ENCODE measurements at places on chromosomes 1 and 21.
A peak's percentile ranks its signal among the peaks of the same experiment; 100 is the strongest.

DNA sequence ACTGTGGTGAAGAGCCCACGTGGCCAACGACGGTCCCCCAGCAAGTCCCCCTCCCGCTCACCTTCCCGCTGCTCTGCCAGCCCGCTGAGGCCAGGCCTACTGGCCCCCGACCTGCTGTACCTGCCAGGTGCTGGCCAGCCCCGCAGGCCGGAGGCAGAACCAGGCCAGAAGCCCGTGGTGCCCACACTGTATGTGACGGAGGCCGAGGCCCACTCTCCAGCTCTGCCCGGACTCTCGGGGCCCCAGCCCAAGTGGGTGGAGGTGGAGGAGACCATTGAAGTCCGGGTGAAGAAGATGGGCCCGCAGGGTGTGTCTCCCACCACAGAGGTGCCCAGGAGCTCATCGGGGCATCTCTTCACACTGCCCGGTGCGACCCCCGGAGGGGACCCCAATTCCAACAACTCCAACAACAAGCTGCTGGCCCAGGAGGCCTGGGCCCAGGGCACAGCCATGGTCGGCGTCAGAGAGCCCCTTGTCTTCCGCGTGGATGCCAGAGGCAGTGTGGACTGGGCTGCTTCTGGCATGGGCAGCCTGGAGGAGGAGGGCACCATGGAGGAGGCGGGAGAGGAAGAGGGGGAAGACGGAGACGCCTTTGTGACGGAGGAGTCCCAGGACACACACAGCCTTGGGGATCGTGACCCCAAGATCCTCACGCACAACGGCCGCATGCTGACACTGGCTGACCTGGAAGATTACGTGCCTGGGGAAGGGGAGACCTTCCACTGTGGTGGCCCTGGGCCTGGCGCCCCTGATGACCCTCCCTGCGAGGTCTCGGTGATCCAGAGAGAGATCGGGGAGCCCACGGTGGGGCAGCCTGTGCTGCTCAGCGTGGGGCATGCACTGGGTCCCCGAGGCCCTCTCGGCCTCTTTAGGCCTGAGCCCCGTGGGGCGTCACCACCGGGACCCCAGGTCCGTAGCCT lies 46.8 kb downstream of the TRIM11 start:
- no peak for DNase-seq

GRCh38 chr1:53084589-53084971 lies 22.6 kb downstream of the PODN start:
- no peak for DNase-seq

GRCh38 chr1:228184152-228184551 lies 18.5 kb downstream of the IBA57 start:
- no peak for DNase-seq

DNA sequence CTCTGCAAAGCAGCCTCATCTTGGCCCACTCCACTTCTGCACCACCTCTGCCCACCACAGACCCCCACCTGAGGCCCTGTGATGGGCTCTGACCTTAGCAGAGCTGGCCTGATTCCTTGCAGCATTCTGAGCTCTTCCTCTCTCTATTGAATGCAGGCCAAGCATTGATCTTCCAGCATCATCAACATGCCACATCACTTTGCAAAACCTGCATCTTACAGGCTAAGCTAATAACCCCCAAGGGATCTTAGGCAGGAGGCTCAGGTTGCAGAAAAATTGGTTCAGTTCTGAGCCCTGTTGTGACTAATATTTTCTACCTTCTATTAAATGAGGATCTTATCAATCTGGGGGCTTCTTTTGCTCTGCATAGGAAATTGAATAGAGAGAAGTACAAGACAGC lies 78.7 kb downstream of the ATP1A1 start:
- no peak for DNase-seq

DNA sequence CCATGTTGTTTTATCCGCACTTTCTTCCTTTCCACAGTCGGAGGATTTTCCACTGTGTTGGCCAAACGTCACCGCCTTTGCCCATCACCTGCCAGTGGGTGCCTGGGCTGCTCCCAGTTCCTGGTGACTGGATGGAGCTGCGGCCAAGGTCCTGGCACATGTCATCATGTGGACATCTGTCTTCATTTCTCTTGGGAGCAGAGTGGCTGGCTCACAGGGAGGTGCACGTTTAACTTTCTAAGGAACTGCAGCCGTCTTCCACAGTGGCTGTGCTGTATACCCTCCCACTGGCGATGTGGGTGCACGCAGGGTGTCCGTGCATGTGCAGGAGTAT lies 19.5 kb upstream of the RNF223 start:
- DNase-seq, result no peak

GRCh38 chr21:25939396-25939761 lies 204.6 kb downstream of the GABPA start:
- DNase-seq, result no peak

- no peak for DNase-seq
Observed at GRCh38 chr1:12556957-12557935, 60.8 kb downstream of the DHRS3 start.

DNA sequence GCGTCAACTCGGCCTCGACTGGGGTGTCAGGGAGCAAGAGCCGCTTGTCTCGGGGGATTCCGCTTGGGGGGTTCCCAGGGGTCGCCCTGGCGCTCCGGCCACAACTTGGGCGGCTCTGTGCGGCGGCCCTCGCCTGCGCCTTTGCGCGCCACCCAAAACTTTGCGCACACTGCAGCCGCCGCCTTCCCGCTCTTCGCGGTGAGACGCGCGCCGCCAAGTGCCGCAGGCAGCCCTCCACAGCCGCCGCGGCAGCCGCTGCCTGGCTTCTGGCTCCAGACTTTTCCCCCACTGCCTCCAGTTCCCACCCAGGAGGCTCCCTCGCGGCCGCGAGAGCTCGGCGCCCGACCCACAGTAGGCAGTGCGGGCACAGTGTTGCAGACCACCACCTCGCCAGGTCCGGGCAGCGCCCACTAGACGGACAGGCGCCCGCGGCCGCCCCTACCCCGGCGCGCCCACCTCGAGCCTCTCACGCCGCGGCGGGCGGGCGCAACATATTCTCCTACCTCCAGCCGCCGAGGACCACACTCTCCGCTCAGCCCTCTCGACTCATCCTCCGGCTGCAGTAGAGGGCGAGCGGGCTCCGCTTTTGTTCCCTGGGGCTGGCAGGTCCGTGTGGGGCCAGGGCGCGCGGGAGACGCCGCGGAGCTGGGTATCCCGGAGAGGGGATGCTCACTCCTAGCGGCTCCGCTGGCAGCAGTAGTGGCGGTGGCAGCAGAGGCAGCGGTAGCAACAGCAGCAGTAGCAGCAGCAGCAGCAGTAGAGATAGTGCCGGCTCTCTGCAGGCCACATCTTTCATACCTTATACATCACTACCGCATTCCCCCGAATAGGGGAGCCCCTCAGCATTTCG lies 296.6 kb downstream of the OMA1 start:
- peak; percentile 22 for DNase-seq

GRCh38 chr1:69673321-69673720 lies 105.6 kb downstream of the LRRC7 start:
- no peak for DNase-seq

DNA sequence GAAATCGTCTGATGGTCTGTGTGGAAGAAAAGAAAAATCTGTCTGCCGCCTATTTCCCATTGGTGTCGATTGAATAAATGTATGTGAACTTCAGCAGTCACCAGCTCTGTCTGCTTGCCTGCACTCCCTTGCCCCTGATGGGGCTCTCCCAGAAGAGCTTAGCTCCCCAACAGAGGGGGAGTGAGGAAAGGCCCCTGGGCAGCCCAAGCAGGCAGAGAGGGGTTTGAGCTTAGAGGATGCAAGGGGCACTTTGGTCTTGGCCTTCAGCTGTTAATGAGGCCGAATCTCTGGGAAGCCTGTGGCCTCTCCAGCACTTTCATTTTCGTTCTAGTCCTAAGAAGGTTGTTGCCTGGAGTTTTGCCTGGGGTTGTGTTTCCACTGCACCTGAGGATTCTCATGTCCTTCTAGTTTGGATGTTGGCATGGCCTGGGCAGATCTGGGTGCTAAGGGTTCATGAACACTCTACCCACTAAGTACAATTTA lies 2.8 kb downstream of the FOXD2 start:
- DNase-seq, result no peak

- DNase-seq, result no peak
Observed at GRCh38 chr21:43323244-43324005, 103.5 kb downstream of the SIK1 start.

- DNase-seq, result peak; percentile 12
Observed at GRCh38 chr1:192158181-192158580, at the start of gene RGS18. TSS of gene RGS18 (plus strand) at chr1:192158462. CDS start at chr1:192158638, 176 bp downstream.

DNA sequence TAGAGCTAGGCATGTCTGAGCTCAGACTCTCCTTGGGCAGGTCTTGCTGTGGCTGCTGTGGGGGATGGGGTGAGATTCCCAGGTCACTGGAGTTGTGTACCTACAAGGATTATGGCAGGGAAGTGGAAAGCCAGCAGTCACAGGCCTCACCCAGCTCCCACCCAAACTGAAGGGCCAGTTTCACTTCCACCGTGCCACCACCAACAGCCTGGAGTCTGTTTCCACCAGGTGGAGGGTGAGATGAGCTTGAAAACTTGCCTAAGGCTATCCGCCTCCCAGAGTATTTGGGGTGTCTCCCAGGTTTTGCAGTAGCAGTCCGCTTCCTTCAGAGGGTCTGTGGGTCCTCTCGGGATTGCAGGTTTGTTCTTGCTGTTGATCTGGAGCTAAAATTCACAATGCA lies 327.7 kb downstream of the PTPRC start:
- DNase-seq, result no peak

GRCh38 chr1:89279011-89279466 lies 6.4 kb upstream of the GBP5 start:
- DNase-seq, result no peak

DNA sequence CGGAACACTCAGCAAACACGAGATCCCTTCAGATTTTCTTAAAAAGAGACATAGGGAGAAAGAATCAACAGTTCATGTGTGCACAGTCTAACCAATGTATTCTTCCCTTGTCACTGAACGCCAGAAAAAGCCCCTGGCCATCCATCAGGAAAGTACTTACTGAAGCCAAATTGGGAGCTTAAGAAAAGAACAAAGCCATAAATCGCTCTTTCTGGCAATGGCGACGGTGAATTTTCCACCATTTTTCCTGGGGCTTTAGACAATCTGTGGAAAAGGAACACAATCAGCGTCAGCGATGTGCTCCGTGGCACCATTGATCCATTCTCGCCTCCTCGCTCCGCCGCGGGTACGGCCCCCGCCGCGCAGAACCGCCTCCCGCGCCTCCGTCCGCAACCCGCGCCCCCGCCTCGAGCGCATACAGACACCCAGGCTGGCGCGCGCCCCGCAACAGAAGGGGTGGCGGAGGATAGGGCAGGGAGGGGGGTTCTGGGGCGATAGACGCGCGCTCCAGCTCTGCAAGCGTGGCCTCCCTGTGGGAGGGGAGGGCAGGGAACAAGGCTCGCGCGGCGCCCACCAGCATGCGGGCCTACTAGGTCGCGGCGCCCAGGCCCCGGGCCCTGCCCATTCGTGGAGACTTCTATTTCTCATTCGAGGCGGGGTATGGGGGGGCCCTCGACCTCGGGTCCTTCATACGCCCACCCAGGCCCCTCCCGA lies 440 bp downstream of the PIGP start:
- no peak for DNase-seq

DNA sequence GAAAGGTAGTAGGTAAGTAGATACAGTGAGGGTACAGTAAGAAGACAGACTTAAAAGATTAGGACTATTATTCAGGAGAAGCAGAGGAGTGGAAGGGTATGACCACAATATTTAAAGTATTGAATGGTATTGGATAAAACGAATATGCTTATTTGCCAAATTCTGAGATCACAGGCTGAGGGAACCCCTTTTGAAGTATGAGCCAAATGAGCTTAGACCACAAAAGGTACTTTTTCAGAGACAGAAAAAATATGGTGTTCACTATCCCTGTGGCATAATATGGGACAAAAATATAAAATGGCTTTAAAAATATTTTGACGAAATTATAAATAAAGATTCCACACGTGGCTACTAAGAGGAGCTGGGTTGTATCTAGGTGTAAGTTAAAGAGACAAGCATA lies 880 bp upstream of the MTF2 start:
- DNase-seq, result no peak

DNA sequence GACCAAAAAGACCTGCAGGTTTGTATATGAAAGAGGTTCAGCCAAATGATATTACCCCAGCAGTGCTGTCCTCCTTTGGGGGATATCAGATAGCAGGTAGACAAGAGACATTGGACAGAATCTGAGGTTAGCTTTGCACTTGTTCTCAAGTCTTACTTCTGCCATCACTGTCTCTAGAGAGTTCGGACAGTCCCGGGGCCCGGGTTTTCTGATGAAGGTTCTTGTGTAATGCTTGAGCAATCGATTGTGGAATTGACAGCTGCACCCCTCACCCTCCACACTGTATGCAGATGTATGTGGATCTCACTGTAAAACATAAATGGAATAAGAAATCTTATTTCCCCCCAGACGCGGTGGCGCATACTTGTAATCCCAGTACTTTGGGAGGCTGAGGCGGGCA lies 56.2 kb upstream of the MORC3 start:
- no peak for DNase-seq

DNA sequence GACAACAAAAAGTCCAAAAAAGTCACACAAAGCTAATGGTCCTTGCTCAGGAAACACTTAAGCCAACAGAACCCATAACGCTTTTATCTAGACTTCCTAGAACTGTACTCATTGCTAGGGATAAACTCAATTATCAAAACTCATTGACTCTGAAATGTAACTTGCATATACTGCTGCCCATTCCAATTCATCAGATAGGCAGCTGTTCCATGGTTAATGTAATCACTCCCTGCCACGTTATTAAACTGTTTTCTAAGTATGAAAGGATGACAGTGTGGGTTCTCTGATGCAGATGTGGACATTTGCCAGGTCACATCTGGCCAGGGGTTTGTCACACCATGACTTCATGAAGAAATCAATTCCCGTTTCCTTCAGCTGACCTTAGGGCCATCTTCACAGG lies 30.3 kb upstream of the DNAJC11 start:
- DNase-seq, result no peak

GRCh38 chr1:179921472-179921871 lies 33.1 kb upstream of the CEP350 start:
- no peak for DNase-seq

- DNase-seq, result no peak
Observed at GRCh38 chr21:30714946-30715345, 3.6 kb downstream of the KRTAP21-3 start.
